ENCODE measurements at places on chromosomes 11 and 22.

- DNase-seq = no peak
These were observed 230.1 kb downstream of the BRD1 start for GRCh38 chr22:49597428-49598039.

DNA sequence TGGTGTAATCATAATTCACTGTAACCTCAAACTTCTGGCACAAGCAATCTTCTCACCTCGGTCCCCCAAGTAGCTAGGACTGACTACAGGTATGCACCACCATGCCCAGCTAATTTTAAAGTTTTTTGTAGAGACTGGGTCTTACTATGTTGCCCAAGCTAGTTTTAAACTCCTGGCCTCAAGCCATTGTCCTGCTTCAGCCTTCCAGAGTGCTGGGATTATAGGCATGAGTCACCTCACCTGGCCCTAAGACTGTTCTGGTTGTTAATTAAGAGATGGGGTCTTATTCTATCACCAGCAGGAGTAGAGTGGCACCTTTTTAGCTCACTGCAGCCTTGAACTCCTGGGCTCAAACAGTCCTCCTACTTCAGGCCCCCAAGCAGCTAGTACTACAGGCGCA is 52.0 kb upstream of the DEPDC7 start:
- DNase-seq = no peak

- DNase-seq = no peak
These were observed 863.6 kb downstream of the FAM181B start for GRCh38 chr11:81870066-81870412.

DNA sequence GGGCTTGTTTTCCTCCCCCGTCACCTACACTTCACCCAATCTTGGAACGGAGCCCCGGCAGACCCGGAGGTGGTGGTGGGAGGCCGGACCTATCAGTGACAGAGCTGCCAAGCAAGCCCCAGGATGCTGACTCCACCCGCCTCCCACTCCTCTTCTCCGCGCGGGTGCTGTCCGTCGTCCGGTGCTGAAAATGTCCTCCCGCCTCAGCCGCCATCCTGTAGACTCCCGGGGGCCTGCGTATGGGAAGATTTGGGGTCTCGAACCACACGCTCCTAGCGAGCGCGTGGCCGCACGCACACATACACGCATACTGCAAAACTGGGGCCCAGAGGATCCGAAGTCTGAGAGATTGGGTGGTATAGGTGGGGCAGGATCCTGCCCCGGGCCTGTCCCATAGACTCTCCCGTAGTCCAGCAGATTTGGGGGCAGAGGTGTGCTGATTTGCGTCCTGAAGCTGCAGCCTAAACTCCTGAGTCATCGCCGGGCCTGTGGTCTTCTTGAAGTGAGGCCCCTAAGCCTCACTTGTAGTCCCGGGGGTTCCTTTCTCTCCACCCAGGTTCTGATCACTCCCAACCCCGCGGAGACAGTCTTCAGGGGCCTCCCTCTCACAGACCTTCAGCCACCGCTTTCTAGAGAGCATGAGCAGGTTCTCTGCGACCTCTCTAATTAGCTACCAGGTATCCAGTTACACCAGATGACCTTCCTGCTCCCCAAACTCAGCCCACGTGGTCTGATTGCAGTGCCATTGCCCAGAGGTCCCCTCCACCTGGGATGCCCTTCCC is 796 bp upstream of the YIF1A start:
- DNase-seq = no peak

DNA sequence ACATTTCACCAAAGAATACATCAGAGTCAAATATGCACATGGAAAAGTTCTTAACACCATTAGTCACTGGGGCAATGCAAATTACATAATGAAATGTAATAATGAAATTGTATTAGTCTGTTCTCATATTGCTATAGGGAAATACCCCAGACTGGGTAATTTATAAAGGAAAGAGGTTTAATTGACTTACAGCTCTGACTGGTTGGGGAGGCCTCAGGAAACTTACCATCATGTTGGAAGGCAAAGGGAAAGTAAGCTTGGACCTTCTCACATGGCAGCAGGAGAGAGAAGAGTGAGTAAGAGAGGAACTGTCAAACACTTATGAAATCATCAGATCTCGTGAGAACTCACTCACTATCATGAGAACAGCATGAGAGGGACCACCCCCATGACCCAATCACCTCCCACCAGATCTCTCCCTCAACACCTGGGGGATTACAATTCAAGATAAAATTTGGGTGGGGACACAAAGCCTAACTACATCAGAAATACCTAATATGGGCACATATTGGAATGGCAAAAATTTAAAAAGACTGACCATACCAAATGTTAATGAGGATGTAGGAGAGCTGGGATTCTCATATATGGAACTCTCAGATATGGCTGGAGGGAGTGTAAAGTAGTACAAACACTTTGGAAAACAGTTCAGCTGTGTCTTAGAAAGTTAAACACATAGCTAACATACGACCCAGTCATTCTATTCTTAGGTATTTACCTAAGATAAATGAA is 65.1 kb upstream of the CD44 start:
- no peak for DNase-seq
